Fibroblast of skin of left quadriceps (primary cell): ENCODE measurements at places on chromosomes 7 and 10.
A peak's percentile ranks its signal among the peaks of the same experiment; 100 is the strongest.

- no peak for DNase-seq
These were observed 31.3 kb upstream of the FXYD4 start for GRCh38 chr10:43340101-43340500.

- no peak for DNase-seq
These were observed 244.2 kb downstream of the MGMT start for GRCh38 chr10:129711291-129711690.

- DNase-seq, result peak; percentile 42
These were observed 167.8 kb upstream of the EEPD1 start for GRCh38 chr7:35985126-35985754.

- peak; percentile 90 for DNase-seq
These were observed 76.1 kb upstream of the PITRM1 start for GRCh38 chr10:3248526-3249306.

DNA sequence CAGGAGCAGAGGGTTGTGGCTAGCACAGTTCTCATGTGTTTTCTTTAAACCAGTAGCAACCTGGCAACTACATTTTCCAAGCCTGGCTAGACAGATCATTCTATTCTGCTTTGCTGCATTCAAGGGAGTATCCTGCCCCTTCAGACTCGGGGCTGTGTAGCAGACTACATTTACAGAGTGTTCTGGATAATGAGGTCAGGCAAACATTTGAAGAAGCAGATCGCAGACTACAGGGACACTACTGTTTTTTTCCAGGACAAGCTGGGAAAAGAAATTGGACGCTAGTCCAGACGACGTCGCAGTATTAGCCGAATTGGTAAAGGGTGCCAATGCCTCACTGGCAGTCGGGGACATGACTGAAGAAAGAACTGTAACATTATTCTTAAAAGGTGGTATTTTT is 61.0 kb upstream of the PAPSS2 start:
- no peak for DNase-seq

DNA sequence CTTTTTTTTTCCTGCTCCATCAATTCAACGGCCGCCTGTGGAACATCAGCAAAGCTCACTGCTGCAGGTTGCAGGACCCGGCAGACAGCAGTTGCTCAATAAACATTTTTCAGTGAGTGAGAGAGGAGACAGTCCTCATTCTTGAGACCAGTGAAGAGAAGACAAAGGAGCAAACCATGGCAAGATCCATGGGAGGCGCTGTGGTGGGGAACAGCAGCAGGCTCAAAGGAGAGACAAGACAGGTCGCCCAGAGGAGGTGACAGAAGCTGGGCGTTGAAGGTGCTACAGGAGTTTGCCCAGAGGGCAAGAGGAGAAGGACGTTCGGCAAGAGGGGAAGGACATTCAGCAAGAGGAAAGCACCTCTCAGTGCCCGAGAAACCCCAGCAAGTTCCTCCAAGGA is 74.5 kb upstream of the FGFR2 start:
- no peak for DNase-seq

GRCh38 chr7:32533276-32534029 is 38.2 kb downstream of the AVL9 start:
- no peak for DNase-seq

- DNase-seq, result peak; percentile 12
These were observed 25.1 kb downstream of the GALNT11 start for GRCh38 chr7:152050547-152050971.

DNA sequence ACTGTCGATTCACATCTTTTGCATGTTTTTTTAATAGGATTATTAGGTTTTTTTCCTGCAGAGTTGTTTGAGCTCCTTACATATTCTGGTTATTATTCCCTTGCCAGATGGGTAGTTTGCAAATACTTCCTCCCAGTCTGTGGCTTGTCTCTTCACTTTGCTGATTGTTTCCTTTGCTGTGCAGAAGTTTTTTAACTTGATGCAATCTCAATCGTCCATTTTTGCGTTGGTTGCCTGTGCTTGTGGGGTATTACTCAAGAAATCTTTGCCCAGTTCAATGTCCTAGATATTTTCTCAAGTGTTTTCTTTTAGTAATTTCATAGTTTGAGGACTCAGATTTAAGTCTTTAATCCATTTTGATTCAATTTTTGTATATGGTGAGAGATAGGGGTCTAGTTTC is 95.4 kb downstream of the TBXAS1 start:
- DNase-seq, result no peak

DNA sequence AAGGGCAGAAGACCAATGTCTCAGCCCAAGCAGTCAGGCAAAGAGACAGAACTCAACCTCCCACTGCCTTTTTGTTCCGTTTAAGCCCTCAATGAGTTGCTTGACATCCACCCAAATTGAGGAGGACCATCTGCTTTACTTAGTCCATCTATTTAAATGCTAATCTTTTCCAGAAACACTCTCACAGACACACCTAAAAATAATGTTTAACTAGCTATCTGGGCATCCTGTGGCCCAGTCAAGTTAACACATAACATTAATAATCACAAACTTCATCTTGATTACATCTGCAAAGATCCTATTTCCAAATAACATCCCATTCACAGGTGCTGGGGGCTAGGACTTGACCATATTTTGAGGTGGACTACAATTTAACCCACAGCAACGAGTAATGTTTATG is 115.7 kb downstream of the RAB11FIP2 start:
- DNase-seq, result no peak

DNA sequence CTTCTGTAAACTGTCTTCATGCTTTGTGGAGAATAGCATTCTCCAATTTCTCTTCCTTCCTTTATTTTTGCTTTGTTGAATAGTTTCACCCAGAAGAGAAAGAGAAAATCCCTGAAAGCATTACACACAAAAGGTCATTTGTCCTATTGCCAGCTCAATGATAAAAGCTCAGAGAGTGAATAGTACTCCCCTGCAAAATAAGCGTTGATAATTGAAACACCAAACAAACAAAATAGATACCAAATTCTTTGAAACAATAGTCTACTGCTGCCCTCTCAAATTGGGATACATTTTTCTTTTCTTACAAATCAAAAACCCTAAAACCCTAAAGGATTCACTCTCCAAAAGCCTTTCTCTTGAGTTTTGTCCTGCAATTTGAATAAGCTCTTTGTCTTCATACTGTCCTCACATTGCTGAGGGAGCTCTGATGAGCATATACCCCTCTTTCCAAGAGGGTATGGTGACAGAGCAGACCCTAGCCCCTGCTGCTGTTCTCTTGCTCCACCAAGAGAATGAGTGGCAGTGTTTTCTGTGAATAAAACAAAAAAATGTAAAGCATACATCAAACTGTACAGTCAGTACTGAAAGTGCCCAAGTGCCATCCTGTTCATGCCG is 134.4 kb downstream of the CSTF2T start:
- DNase-seq, result no peak

GRCh38 chr10:103572347-103573204 is 79.1 kb downstream of the NEURL1 start:
- DNase-seq, result no peak

DNA sequence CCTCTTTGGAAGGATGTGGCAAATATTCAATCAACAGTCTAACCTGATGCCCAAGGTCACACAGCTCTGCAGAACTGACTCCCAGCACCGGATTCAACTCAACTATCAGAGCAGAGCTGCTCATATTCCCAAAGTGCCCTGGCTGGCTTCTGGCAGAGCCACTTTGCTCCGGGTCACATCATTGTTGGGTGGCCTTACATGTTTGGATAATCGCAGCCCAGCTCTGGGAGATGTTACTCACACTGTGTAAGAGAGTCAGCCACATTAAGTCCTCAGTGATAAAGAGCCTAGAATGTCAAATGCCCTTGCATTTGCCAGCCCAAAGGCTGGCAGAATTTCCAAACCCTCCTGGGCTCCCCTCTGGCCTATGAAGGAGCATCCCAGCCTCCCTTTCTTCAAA is 79.8 kb upstream of the PDE1C start:
- no peak for DNase-seq

DNA sequence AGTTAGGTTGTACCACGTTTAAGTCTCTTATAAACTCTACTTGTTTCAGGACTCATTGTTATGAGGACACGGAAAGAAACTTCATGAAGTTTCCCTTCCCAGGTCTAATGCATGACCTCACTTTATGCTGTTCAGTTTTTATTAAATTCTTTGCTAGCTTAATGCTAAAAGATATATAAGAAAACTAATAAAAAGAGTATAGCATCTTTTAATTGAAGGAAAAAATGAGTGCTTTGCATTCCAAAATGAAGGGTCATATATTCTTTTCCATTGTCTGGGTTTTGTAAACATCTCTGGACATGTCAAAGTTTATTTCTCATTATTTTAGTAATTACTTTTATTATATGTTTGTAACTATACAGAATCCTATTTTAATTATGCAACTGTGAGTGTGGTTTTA is 255.8 kb downstream of the CREB5 start:
- no peak for DNase-seq

GRCh38 chr7:79619216-79619615 is 165.7 kb upstream of the MAGI2 start:
- DNase-seq, result no peak

- no peak for DNase-seq
These were observed 669.9 kb downstream of the AUTS2 start for GRCh38 chr7:70268179-70268578.

DNA sequence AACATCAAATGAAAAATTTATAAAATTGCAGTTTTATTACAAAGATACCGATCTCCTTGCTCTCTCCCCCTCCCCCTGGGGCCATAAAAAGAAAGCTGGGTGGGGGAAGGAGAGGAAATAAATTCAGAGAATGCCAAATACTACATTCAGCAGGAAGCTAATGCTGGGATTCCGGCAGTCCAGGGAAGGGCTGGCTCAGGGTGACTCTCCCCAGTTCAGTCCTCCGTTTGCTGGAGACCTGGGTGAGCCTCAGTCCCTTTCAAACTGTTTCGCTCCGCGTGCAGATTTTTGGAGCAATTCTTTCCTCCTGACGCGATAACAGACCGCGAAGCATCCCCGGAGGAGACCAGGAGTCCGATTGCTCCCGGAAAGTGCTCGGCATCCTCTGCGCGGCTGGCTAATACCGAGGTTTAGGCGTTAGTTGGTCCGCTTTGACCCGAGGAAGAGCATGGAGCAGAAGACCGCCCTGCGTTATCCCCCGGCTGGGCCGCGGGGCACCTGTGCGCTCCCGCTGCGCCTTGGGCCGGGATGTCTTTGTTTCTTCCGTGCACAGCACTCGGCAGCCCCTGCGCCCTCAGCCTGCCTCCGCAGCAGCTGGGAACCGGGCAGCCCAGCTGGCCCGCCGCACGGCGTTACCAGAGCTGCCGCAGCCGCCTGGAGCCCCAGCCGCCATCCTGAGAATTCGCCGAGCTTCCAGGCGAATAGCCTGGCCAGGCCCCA is 3.9 kb upstream of the HOXA2 start:
- DNase-seq, result no peak

GRCh38 chr7:96308950-96309263 is 13.0 kb downstream of the SLC25A13 start:
- DNase-seq, result no peak

- no peak for DNase-seq
These were observed 41.0 kb downstream of the AASS start for GRCh38 chr7:122103064-122103463.

GRCh38 chr7:2641406-2642393 is 9.9 kb downstream of the TTYH3 start:
- DNase-seq, result peak; percentile 81

DNA sequence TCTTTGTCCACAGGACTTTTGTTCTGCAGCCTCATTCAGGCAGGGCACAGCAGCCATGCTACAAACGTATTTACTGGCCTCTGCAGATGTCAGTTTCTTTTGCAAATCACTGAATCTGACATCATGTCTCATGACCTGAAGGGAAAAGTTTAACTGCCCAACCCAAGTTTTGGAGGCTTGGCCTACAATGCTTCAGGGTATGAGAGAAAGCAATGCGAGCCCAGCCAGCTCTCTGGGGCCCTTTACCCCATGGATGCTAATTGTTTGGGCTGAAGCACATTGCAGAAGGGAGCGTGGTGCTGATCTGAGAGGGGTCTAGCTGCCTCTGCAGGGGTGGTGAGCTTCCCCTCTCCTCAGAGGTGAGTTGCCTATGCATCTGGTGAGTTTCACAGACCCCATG is 179.9 kb upstream of the CXCL12 start:
- no peak for DNase-seq

GRCh38 chr7:90119178-90119971 is 34.9 kb upstream of the STEAP1 start:
- no peak for DNase-seq

DNA sequence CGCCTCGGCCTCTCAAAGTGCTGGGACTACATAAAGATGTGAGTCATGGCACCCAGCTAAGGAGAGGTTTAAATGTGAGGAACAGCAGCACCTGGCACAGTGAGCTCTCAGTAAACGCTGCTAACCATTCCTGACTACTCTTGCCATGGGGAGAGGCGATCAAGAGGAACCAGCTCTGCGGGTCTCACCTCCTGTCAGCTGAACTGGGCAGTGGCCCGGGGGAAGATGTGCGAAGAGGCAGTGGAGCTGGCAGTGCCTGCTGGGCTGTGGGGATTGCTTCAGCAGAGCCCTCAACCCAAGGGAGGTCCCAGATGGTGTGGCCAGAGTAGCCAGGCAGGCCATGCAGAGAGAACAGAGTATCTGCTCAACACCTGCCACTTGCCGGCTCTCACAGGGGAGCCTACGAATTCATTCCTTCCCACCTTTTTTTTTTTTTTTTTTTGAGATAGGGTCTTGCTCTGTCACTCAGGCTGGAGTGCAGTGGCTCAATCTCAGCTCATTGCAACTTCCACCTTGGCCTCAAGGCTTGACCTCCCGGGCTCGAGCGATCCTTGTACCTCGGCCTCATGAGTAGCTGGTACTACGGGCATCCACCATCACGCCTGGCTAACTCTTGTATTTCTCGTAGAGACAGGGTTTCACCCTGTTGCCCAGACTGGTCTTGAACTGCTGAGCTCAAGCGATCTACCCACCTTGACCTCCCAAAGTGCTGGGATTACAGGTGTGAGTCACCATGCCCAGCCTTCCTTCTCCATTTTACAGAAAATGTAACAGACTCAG is 6.8 kb downstream of the POLM start:
- no peak for DNase-seq

- DNase-seq, result no peak
These were observed 31.6 kb downstream of the MAD1L1 start for GRCh38 chr7:2201128-2201527.

DNA sequence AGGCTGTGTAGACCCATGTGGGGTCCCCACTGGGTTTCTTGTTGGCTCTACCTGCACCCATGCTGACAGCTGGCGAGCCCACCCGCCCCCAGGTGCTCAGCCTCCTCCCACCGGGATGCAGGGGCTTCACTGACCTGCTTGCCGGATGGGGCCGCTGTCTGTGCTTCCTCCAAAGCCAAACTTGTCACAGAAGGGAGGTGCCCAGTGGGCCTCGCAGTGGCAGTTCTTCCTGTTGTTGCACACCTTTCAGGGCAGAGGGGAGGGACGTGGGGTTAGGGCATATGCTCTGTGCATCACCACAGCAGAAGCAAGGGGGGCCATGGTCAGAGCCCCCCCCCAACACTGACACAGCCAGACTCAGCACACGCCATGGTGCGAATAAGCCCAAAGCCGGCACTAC is 146.5 kb downstream of the FANK1 start:
- DNase-seq, result no peak
